RCC 7860 (cell line): ENCODE measurements at places on chromosomes 13 and 19.
A peak's percentile ranks its signal among the peaks of the same experiment; 100 is the strongest.

GRCh38 chr13:60329221-60329923 lies 67.6 kb upstream of the TDRD3 start:
- DNase-seq: no peak

GRCh38 chr13:67518785-67519184 lies 288.6 kb upstream of the PCDH9 start:
- DNase-seq: no peak

- no peak for DNase-seq
Measured at GRCh38 chr19:7709932-7710460, 8.1 kb upstream of the FCER2 start.

- DNase-seq: peak; percentile 81
Measured at GRCh38 chr19:29098863-29099481, 114.0 kb downstream of the UQCRFS1 start.

- no peak for DNase-seq
Measured at GRCh38 chr19:48382286-48382685, 9.1 kb downstream of the KDELR1 start.
